NCI-H2107 (cell line): ENCODE measurements at places on chromosomes 2 and 18.

DNA sequence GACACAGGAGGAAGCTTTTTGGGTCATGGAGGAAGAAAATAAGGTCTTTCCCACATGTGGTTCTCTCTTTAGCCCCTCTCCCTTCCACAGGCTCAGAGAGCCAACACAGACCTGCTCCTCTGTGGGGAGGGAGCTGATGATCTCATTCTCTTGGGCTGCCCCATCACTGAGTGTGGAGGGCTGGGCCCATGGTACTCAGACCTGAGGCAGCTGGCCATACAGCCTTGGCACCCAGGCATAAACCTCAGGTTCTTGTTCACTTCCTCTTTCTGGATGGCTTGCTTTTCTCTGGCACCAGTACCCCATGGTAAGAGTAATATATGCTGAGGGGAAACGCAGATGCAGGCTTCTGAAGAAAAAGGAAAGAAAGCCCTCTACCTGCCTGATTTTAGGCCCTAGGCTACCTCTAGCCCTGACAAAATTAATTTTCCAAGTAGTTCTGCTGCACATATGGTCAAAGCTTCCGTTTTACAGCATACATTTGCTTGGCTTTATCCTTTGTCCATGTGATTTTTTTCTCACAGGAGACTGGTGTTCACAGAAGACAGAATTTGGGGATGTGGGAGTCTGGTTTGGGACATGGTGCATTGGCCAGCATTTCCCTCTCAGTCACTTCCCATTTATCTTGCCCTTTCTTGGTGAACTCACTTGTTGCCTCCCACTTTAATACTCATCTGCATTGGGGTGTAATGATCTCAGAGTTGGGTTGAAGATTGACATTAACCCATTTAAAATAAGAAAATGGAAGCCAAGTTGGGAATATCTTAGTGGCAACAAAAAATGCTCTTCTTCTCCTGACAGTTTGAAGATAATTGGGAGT, 11.1 kb downstream of the DHRS9 start:
- DNase-seq = no peak

DNA sequence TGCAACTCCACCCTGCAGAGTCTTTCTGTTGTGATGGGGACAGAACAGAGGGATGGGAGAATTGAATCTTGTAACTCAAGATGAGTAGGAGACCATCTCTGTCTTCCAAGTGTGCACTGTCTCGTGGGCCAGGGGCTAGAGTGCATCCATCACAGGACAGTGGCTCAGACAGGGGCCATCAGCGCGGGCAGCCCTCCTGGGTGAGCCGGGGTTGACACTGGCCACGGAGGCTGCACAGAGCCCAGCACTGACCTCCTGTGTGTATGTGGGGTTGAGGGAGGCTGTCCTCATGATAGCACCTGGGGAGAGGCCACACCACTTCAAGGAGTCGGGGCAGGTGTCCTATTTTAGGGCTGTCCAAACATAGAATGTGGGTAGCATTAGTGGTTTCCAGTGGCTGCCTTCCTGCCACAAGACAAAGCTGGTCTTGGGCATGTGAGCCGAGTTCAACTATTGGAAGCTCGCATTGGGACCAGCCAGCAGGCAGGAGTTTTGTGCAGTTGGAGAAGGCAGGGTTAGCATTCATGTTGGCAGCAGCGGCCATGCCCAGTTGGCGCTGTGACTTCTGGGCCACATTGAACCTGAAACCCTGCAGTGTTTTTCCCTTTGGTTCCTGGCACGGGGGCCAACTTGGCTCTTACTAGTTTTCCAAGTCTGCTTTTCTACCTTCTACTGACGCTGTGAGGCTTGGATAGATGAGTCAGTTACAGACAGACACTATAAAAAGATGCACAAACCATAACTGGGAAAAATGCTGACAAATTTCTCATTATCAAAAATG, 45.3 kb downstream of the ACOXL start:
- DNase-seq = no peak

DNA sequence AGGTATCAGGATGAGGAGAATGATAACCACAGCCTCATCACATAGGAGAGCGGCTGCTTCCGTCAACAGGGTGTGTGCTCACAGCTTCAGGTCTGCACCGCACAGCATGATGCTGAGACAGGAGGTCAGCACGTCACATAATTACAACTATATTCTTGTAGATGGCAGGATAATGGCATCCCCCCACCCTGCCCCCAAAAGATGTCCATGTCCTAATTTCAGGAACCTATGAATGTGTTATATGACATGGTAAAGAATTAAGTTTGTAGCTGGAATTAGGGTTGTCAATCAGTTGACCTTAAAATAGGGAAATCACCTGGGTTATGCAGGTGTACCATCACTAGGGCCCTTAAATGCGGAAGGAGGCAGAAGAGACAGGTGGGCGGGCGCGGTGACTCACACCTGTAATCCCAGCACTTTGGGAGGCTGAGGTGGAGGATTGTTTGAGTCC, 73.9 kb downstream of the ARL4C start:
- DNase-seq = no peak

GRCh38 chr2:230982528-230982927, 13.4 kb upstream of the SPATA3 start:
- DNase-seq = no peak

DNA sequence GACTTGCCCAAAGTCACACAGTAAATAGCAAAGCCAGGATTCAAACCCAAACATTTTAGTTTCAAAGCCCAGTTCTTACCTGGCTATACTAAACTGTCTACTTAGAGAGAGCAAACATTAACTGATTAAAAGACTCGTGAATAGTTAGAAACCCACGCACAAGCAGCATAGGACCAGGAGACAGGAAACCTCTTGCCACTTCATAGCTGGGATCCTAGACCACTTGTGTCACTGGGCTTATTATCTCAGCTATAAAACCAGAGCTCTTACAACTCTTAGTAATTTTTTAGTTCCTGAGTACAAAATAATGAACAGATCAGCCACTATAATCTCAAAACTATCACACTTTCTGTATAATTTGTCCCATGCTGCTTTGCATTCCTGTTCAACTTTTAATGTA, 2.4 kb upstream of the AAK1 start:
- DNase-seq = no peak

DNA sequence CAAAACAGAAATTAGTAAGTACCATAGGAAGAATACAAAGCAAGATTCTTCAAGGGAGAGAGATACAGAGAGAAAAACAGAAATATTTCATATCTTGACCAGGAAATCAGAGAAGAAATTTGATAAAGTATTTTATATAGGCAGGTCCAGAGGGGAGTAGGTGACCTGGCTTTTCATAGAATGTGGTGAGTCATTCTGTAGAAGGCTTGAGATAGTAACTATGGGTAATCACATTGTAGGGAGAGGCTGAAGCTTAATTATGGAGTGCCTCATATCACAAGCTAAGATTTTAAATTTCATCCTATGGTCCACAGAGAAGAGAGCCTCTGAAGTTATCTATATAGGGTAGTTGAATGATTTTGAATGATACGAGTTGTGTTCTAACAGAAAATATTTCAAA, 195.0 kb upstream of the CYRIA start:
- DNase-seq = no peak

DNA sequence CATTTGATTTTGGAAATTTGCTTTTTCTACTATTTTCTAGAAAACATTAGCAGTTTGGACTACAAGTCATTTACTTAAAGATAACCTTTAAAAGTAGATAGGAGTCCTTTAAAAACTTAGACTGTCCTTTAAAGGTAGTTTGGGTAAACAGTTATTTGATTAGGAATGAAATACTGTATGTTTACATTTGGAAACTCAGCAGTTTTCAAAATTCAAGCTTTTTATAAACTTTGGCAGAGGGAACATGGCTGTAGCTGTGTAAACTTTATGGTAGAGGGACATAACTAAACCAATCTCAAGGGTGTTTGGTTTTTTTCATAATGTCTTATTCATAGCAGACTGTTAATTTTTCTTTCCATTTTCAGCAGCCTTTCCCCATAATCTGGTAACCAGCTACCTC, 90.7 kb downstream of the SMCHD1 start:
- DNase-seq = no peak

- no peak for DNase-seq
Observed at GRCh38 chr18:11392292-11392691, 217.1 kb upstream of the SLC35G4 start.

- no peak for DNase-seq
Observed at GRCh38 chr2:3670376-3670775, 12.4 kb downstream of the ALLC start.

DNA sequence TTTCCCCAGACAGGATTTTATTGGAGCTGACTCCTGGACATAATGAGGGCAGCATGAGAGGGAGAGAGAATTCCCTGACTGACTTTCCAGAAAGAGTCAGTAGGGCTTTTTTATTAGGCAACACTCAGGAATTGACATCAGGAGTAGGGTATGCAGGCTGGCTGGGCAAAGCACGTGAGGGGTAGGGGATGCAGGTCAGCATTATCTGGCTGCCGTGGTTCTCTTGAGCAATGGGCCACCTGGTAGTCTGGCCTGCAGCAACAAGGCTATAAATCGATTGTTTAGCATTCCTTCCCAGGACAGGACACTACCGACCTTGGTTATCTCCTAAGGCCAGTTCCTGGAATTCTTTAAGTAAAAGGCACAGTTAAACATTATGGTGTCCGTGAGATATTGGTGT, 160.8 kb upstream of the AGAP1 start:
- no peak for DNase-seq

DNA sequence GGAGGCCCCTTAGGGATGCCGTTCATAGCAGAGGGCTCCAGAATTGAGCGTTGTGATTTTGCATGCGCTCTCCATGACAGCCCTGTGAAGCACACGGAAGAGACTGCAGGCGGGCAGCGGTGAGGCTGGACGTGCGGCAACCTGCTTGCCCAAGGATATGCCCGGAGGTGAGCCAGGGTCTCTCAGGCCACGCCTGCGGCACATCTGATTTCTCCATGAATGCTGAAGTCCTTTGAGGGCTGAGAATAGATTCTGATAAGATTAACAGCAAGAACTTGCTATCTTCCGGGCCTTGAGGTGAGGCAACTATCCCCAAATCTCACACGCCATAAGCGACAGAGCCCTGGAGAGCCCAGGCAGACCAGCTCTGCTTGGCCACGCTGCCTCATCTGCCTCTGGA, 55.6 kb upstream of the LAMA1 start:
- no peak for DNase-seq

GRCh38 chr2:61255580-61256437, 93.8 kb downstream of the C2orf74 start:
- DNase-seq = no peak

- no peak for DNase-seq
Observed at GRCh38 chr2:237459741-237460174, 27.3 kb upstream of the MLPH start.

DNA sequence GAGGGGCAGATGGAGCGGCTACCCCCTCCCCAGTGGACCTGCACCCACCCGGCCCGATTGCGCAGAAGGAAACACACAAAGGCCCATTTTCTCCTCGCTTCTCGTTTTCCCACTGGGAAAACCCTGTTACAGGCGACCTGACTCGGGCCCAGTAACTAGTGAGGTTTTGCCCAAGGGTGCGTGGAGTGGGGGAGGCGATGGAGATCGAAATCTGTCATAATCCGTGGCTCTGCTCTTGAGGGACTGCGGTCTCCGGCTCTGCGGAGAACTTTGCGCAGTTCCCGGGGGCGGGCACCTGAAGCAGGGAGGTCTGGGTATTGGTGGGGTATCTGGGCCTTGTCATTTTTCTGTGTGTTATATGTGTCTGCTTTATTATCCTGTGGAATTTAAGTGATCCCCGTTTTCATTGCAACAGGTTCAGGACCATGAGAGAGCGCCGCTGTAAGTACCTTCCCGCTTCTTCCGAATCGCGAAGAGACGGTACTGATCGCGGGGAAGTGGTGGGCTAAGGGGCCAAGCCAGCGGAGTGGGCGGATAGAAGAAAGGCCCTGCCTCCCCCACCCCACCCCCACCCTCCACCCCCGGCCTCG, 4.0 kb upstream of the HOXD4 start:
- no peak for DNase-seq

DNA sequence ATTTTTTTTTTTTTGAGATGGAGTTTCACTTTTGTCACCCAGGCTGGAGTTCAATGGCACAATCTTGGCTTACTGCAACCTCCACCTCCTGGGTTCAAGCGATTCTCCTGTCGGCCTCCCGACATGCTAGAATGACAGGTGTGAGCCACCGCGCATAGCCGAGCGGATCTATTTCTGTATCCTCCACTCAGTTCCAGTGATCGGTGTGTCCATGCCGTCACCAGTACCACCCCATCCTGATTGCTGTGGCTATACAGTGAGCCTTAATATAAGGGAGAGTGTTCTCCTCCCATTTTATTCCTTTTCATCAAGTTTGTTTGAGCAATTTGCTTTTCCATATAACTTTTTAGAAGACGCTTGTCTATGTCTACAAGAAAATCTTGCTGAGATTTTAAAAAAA, 35.2 kb downstream of the RFX8 start:
- no peak for DNase-seq

DNA sequence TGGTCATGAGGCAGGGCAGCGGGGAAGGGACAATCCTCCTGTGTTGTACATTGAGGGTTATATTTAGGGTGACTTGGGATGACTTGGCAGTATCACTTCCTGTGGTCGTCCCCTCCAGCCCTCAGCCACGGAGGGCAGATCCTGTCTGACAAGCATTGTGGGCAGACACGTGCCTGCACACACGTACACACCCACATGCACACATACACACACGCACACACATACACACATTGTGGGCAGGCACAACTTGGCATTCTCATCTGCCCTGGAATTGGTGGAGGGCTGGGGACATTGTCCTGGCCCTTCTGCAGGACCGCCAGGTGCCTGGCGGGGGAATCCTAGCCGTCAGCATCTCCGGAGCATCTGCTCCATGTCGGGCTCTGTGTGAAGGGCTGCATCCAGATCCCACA, 47.6 kb downstream of the ODC1 start:
- DNase-seq = no peak

DNA sequence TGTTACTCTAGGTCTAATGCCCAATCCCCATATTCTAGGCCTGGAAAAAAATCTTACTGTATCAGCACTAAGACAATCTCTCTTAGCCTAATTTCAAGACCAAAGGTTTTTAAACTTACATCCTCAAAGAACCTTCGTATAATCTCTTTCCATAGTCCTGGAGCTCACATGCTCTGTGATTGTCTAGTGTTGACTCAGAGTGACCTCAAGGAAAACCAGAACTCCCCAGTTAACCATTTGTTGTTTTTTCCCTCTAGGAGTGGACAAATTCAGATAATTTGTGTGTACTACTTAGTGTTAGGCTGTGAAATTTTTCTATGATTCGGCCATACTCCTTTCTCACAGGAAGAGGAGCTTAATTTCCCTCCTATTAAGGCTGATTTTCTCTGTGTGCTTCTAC, 536.1 kb downstream of the SLC4A3 start:
- no peak for DNase-seq

DNA sequence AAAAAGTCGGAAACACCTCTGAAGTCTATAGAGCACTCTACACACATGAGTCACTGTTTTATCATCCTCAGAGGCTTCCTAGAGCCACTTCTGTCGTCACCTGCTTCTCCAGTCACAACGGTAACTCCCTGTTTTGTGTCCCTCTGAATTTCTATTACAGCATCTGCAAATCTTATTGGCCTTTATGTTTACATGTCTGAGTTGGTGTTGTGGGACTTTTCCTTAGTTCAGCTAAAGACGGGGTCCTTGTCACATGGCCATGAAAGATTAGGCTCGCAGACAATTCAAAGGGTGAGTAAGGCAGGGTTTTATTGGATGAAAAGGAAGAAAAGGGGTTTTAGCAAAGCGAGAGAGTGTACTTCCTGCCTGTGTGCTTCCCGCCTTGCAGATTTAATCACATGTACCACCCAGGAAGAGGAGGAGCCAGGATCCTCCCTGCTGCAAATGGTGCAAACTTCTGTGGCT, 185.6 kb downstream of the LPIN1 start:
- no peak for DNase-seq
